ENCODE measurements at places on chromosomes 2 and 18.

DNA sequence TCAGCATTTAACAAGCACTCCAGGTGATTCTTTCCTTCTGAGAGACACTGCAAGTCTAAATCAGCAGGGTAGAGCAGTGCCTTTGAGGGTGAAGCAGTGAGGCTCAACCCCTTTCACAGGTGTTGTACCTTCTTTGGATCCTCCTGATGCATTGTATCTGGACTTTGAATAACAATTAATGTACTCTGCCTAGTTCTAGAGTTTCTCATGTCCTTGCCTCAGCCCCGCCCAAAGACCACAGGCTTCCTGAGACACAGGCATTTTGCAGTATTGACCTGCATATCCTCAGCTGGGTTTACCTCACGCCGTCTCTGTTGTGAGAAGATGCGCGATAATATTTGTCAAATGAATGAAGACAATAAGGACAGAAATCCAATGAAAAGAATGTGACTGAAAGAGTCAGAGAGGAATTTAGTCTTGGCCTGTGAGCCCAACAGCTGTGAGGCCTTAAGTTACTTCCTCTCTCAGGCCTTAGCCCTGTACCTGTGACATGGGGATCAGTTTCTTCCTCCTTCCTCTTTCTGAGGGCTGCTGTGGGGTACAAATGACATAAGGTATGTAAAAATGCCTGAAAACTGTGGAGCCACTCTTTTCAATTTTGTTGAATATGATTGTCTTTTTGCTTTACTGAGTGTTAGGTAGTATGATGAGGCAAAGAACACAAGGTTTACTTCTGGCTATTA is 43.7 kb downstream of the WIPF1 start:
- no peaks in the 10 kb centered on the region for H3K36me3 ChIP-seq
- H3K4me3 ChIP-seq = no peak overlapping the region
- no peaks in the 10 kb centered on the region for H3K27me3 ChIP-seq
- peaks cover 16% of the 10 kb centered on the region for H3K4me1 ChIP-seq
- H3K27ac ChIP-seq = no peak overlapping the region

DNA sequence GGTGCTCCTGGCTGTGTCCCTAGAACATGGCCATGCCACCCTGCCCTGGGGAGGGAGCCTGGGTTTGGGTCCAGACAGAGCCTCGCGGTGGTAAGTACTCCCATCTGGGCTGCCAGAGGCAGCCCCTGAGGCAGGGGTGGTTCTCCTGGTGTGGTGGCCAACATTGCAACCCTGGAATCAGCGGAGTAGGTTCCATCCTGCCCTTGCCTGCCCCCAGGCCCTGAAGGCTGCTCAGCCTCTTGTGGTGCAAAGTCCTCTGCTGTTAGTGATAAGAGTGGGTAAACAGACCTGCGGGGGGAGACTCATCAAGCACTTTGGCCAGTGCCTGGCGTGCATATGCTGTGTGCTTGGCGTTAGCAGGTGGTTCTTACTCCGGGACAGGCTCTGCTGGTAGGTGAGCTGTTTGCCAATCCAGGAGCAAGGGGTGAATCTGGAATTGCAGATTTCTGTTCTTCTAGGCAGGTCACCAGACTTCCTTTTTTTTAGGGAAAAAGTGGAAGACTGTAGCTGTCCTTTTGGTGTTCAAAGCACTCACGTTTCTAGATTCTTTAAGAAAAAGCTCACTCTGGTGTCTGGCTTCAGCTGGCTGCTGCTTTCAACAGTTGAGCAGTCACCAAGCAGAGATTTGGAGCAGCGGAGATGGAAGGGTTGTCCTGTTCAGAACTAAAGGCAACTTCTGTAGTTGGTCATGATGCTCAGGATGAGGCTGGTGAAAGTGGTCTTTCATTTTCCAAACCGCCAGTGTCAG is 3.2 kb downstream of the CNNM3 start:
- no peak overlapping the region for H3K4me3 ChIP-seq
- peaks cover 24% of the 10 kb centered on the region for H3K4me1 ChIP-seq
- no peaks in the 10 kb centered on the region for H3K27me3 ChIP-seq
- DNase-seq = no peak

GRCh38 chr2:173667415-173667814 is 297.8 kb downstream of the SP3 start:
- no peak for DNase-seq
- H3K27me3 ChIP-seq = no peaks in the 10 kb centered on the region
- H3K4me3 ChIP-seq = no peak overlapping the region
- H3K27ac ChIP-seq = no peak overlapping the region

DNA sequence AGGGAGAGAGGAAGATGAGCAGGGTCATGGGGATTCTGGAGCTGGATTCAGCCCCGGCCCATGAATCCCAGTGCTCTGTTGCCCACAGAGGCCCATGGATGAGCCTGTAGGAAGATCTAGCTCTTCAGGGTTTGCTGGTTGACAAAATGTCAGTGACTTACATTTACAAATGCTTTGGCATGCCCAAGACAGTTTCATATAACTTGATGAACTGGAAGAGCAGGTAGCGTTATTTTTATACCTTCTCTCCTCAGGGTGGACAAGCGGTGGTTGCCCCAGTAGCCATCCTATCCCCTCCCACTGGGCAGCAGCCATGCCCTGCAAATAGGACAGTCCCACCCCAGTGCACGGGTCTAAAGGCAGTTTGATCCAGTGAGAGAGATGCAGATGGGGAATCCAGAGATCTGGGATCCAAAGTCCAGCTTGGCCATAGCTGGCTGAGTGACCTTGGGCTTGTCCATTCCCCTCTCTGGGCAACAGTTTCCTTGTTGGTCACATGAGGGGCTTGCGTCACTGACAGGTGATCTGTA is 21.5 kb upstream of the KCNK3 start:
- H3K4me3 ChIP-seq = no peak overlapping the region
- H3K36me3 ChIP-seq = no peaks in the 10 kb centered on the region
- no peak overlapping the region for H3K27ac ChIP-seq
- no peaks in the 10 kb centered on the region for H3K4me1 ChIP-seq
- peaks cover 84% of the 10 kb centered on the region for H3K27me3 ChIP-seq

GRCh38 chr2:70641263-70641784 is 87.7 kb upstream of the TGFA start:
- no peak overlapping the region for H3K4me3 ChIP-seq
- 0 out of 2 replicates have a peak, but pooled peaks cover 4% of the 10 kb centered on the region for H3K4me1 ChIP-seq
- H3K27me3 ChIP-seq = no peaks in the 10 kb centered on the region

Data from MM.1S (cell line).